ENCODE measurements at places on chromosomes 16 and 17.

DNA sequence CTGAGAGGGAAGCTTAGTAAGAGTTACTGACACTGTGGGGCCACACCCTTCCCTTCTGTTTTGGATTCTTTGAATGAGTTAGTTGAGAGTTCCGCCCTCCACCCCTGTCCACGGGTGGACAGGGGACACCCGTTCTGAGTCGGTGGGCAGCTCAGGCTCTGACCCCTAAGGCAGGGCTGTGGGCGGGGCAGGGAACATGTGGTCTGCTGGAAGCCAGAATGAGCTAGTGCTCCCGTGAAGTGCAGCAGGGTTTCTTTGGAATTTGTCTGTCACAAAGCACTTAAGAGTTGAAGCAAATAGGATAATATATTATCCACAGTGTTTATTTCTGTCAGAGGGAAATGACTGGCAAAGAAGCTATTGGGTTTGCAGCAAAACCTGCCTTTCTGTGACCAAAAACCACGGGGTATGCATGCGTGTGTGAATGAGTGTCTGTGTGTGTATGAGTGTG lies 90.1 kb downstream of the CLEC16A start:
- DNase-seq, result no peak

GRCh38 chr16:49704586-49705155 lies 151.2 kb downstream of the ZNF423 start:
- DNase-seq, result no peak

GRCh38 chr17:42509841-42510240 lies 26.2 kb upstream of the NAGLU start:
- no peak for DNase-seq

DNA sequence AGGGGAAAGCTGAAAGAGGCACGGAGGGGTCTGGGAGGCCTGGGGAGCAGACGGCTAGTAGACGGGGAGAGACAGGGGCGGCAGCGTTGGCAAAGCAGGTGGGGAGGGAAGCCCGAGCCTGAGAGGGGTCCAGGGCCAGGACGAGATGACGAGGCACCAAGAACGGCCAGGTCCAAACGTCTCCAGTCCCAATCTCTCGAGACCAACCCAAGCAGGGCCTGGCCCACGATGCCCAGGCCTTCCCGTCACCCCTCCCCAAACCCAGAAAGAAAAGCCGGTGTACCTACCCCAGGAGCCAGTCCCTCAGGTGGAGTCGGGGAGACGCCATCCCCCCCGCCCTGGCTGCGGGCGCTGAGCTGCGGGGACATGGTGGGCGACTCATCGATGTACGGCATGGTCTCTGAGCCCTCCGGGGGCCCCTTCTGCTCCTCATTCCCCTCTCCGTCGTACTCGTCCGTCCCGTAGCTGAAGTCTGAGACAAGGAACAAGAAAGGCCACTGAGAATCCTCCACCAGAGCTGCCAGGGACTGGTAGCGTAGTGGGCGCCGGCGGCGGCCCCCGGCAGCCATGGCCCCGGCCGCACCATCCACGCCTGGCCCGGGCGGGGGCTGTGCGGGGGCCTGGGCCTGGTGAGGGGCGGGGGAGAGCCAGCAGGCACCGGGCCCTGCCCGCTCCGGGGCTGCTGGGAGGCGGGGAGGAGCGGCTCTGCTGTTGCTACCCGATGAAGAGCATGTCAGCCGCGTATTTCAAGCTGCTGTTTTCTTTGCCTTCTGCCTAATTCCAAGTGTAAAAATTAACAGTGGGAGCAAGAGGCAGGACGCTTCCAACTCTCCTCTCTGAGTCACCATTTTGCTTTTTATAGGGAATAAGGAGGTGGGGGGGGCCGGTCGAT lies 54.6 kb downstream of the ABR start:
- no peak for DNase-seq

DNA sequence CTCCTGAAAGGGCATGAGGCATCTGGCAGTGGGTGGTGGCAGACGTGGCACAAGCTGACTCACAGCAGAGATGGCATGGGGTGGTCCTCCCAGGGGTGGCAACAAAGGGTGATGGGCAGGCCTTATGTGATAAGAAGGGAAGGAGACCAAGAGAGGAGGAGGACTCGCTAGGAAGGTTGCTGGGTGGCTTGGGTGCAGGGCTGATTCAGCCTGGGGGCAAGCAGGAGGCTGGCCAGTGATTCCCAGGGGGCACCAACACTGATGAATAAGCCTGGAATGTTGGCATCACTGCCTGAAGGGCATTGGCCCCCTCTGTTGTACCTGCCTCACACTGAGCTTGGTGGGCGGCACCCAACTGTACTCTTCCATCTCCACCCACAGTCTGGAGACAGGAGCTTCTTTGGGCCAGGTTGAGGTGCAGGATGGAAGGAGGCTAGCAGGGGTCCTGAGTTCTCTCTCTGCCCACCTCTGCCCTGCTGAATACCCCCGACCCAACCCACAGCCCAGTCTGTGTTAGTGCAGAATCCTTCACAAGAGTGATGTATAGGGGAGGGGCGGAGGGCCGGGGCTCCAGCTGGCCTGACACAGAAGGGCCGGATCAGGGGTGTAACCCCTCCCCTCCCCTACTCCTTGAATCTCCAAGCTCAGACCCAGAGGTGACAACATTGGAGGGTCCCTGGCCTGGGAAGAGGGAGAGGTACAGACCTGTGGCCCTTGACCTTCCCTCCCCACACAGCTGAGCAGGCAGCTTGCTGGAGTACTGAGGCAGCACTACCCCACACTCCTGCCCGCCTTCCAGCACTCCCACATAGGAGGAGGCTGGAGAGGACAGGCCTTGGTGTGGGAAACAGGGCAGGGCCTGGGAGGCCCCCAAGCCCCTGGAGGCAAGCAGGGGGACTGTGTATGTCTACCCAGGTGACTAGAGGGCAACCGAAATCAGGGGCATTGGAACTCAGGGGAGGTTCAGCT lies 2.6 kb downstream of the STAC2 start:
- no peak for DNase-seq

DNA sequence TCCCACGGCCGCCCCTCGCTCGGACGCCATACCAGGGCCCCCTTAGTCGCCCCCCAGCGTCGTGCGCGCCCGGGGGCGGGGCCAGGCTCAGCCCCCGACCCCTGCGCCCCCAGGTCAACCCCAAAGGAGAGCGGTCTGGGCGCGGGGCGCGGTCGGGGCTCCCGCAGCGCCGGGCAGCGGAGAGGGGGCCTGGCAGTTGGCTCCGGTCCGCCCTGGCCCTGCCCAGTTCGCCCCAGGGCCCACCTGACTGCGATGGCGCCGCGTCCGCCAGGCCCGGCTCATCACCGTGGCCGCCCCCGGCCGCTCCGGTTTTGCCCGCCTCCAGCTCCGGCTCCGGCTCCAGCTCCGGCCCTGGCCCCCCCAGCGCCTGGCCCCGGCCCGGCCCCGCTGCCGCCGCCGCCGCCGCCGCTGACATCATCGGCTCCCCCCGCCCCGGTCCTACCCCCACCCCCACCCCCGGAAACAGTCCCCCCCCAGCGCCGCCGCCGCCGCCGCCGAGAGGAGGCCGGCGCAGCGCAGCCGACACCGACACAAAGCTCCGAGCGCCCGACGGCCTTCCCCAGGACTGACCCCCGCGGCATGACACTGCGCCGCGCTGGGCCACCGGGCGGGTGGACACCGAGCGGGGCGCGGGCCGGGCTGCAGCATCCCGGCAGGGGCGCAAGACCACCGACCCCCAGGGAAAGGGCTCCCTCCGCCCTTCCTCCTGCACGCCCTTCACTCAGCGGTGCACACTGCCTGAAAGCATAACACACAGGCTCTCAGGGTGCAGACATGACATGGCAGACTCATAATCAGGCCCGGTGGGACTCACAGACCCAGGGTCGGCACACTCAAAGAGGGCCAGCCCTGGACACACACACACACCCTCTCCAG lies at the start of gene ZBTB4:
ZBTB4 (minus strand) TSS at position 419 of the 876 bp plus-strand sequence. CDS start 12,830 bp downstream, outside the sequence.
- no peak for DNase-seq

DNA sequence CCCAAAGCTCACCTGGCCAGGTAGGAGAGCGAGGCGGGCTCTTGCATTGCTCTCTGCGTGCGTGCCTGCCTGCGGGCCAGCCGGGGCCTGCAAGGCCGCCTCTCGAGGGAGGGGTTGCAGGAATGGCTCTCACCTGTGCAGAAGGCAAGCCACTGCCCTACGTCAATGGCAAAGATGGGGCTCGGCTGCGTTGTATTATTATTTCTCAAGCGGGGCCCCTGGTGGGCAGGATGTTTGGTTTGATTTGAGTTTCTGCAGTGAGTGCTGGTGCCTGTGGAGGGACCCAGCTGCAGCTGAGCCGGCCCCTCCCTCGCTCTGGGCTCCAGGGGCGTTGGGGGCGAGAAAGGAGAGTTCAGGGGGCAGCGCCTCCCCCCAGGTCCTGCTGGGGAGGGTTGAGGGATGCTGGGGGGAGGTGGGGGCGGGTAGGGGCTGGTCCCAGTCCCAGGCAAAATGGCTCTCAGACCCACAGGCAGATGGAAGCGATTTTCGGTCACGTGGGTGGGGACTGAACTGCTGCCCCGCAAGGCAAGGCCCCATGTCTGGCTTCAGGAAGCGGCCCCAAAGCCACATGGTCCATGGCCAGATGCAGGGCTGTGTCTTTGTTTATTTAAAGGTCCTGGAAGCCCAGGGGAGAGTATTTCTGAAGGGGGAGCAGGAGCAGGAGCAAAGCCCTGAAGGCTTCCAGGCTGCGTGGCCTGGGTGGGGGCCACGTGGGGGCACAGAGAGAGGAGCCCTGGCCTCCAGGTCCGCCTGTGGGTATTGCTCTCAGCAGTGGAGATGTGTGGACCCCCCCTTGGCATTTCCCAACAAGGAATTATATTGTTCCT lies 338.8 kb downstream of the SEC14L1 start:
- no peak for DNase-seq

DNA sequence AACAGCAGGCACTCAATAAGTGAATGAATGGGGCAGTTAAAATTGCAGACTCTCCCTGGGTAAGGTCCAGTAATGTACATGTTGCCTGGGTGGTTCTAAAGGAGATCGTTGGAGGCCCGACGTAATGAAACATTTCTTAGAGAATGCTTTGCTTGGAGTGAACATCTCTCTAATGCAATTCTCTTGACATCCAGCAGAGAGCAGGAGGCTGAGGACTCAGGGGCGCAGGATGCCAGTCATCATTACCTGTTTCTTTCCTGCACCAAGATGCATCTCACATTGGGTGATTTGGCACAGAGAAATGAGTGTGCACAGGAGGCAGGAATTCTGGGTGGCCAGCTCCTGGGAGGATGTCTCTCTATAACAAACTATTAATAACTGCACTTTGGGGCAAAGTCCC lies 130.3 kb upstream of the RBBP6 start:
- DNase-seq, result no peak

DNA sequence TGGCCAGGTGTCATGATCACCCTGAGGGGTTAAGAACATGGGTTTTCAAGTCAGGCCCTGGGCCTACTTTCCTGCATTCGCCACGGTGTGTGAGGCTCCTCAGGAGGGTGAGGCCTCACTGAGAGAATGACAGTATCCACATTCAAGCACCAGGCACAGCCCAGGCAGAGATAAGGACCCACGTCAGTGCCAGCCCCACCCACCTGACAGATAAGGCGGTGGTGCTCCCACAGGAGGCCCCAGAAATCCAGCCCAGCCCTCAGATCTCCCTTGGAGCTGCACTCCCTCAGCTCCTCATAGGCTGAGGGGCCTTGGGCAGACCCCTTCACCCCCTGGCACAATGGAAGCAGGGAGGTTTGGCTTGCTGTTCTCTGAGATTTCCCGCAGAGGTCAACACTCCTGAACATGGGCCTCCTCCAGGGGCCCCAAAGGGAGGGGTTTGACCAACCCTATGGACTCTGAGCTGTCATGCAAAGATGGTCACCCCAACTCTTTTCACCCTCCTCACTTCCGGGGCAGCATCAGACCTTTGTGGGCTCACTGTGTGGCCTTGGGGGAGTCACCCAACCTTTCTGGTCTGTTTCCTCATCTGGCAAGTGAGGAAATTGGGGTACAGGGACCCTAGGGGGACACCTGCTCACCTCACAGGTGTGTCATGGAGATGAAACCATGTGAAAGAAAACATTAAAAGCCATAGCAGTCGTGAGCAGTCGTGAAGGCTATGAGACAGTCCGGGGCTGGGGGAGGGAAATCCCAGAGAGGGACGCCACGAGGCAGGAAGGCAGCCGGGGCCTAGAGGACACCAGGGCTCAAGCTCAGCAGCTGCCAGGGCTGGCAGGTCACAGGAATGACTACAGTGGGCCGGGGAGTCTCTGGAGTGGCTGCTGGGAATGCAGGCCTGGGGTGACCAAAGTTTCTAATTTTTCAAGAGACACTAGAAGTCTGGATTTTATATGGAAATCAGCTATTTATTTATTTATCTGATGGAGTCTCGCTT lies 15.4 kb downstream of the PLLP start:
- DNase-seq, result no peak

DNA sequence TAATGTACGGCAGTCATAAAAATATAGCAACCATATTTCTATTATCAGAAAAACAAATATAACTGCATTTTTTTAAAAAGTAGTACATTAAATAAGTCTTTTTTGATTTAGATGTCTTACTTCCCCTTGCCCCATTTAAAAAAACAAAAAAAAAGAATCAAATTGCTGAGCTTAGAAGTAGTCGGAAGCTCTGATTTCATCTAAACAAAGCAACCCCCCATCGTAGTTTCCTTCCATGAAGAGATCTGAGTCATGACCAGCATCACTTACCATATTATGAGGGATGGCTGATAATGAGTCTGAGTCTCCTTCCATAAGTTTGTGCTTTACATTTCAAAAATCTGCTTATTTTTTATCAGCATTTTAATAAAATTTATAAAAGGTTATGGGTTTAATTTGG lies 86.2 kb downstream of the ITFG1 start:
- DNase-seq, result no peak

- DNase-seq, result peak; percentile 18
These were observed 174.8 kb downstream of the C16orf78 start for GRCh38 chr16:49548325-49548970.

DNA sequence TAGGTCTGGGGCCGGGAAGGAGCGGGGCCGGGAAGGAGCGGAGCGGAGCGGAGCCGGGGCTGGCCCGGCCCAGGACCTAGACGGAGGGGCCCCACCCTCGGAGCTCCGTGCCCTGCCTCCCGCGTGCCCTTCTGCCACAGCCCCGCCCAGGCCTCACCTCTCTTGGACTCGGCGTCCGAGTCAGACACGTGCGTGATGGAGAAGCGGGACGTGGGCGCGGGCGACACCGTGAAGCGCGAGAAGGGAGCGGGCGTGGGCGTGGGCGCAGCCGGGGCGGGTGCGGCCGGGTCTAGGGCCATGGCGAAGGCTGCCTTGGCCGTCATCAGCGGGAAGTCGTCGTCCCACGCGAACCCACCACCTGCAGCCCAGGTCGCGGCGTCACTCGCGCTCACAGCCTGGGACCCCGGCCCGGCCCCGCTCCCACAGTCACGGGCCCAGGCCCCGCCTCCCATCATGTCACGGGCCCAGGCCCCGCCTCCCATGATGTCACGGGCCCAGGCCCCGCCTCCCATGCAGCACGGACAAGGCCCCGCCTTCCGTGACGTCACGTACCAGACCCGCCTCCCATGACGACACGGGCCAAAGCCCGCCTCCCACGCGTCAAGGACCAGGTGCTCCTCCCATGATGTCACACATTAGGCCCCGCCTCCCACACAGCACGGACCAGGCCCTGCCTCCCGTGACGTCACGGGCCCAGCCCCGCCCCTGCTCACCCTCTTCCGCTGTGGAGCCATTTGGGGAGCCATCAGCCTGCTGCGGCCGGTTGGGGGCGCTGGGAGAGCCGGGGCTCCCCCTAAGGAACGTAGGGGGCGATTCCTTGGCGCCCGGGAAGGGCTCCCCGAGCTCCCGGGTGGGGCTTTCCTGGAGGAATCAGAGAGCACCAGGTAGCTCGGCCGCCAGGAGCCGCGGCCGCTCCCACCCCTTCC lies 45.8 kb upstream of the PVALEF start:
- peak; percentile 97 for DNase-seq
